ENCODE measurements at places on chromosomes 4 and X. TPM values are rescaled to one million over a fixed set of nuclear protein-coding genes. Genes with fewer than 3 reads are reported as not detected.

The SPANXN3 gene
- total RNA-seq = not detected

The IGFBP7 gene
- not detected for total RNA-seq

The PSAPL1 gene
- not detected for total RNA-seq

The XAGE2 gene
- not detected for total RNA-seq

The KIAA1210 gene
- not detected for total RNA-seq

DNA sequence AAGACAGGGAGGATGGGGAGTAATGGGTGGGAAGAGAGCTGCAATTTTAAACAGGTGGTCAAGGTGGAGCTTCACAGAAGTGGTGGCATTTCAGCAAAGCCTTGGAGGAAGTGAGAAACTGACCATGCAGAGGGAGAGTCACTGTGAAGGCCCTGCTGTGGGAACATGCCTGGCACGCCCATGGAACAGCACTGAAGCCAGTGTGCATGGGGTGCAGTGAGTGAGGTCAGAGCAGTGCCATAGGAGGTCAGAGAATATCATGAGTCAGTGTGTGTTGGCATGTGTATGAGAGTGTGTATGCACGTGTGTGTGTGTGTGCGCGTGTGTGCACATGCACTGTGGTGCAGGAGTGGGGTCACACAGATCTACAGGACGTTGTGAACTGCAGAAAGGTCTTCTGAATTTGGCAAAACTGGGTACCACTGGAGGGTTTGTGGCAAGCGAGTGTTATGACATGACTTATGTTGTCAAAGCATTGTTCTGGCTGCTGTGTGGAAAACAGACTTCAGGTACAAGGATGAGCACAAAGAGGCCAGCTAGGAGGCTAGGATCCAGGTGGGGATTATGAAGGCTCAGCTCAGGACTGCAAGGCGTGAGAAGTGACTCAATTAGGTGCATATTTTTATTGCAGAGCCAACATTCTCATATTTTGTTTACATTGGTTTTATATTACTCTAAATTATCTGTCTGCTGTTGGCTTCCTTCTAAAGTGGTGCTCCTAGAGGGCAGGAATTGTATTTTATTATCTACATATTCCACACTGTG, 34.0 kb downstream of the ZNF827 start:
- no peak for DNase-seq

DNA sequence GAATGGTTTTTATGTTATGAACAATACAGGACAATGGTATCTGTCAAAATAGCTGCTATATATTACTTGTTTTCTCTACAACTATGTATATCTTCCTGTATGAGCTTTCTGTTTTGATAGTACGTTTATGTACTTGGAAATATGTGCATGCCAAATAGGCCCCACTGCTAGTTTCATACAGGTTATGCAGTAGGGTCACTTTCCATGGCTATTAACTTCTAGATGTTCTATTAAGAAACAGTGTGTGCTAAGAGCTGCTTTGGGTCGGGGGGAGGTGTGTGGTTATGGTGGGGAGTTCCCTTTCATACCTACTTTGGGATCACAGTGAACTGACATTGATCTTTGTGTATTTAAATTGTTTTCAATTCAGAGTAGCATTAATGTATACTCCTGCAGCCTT, 30.9 kb downstream of the RBPJ start:
- no peak for DNase-seq

DNA sequence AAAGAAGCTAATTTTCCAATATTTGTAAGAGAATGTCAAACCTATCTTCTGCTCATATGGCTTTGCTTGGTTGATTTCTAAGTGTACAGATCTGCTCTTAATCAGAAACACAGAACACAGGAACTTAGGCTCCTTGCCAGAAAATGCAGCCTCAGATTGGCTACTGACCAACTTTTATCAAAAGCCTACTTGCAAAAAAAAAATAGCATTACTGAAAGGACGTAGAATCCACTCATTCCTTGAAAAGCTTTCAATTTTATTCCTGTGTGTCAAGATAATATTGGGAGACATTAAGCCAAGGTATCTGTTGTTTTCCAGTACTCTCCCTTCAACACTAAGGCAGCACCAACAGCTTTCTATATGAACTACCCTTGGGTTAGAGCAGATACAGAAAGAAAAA, 127.6 kb upstream of the INTU start:
- no peak for DNase-seq

- no peak for DNase-seq
Measured at GRCh38 chr4:134024251-134024650, 177.3 kb downstream of the PABPC4L start.

Measured in CD4-positive, alpha-beta memory T cell (primary cell).